ENCODE measurements at places on chromosomes 1 and 21.

- DNase-seq, result no peak
These were observed 40.2 kb upstream of the SLC6A9 start for GRCh38 chr1:44071461-44071860.

- no peak for DNase-seq
These were observed 145.5 kb downstream of the TIAM1 start for GRCh38 chr21:31198575-31198974.

GRCh38 chr1:10825592-10825991 is 29.1 kb upstream of the CASZ1 start:
- DNase-seq, result no peak

DNA sequence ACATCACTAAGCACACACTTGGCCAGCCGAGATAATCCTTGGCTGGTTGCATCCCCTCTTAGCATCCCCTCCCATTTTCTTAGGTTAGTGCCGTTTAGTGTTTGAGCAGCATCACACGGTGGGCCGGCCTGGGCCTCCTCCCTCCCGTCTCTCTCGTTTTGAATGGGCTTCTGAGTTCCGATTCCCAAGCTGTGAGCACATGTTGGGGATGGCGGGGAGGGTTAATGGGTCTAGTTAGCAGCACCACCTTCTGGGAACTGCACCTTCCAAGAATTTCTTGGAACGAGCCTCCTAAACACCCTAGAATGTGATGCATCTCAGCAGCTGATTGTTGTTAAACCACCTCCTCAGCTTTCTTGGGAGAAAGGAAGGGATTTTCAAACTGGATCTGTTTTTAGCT is 73.3 kb downstream of the CNIH3 start:
- no peak for DNase-seq

- DNase-seq, result no peak
These were observed 15.3 kb upstream of the ZSWIM5 start for GRCh38 chr1:45221716-45222115.

GRCh38 chr1:210685295-210685650 is 356.6 kb downstream of the HHAT start:
- DNase-seq, result no peak

DNA sequence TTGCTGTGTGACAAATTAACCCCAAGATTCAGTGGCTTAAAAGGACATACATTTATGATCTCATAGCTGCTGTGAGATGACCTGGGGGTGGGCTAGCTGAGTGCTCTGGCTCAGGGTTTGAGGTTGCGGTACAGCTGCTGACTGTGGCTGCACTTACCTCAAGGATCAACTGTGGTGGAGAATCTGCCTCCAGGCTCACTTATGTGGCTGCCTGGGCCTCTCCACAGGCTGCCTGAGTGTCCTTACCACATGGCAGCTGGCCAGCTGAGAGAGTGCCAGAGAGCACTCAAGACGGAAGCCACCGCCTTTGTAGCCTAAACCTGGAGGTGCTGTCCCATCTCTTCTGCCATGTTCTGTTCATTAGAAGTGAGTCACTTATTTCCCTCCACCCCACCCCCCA is 5.7 kb downstream of the LRRC71 start:
- no peak for DNase-seq

DNA sequence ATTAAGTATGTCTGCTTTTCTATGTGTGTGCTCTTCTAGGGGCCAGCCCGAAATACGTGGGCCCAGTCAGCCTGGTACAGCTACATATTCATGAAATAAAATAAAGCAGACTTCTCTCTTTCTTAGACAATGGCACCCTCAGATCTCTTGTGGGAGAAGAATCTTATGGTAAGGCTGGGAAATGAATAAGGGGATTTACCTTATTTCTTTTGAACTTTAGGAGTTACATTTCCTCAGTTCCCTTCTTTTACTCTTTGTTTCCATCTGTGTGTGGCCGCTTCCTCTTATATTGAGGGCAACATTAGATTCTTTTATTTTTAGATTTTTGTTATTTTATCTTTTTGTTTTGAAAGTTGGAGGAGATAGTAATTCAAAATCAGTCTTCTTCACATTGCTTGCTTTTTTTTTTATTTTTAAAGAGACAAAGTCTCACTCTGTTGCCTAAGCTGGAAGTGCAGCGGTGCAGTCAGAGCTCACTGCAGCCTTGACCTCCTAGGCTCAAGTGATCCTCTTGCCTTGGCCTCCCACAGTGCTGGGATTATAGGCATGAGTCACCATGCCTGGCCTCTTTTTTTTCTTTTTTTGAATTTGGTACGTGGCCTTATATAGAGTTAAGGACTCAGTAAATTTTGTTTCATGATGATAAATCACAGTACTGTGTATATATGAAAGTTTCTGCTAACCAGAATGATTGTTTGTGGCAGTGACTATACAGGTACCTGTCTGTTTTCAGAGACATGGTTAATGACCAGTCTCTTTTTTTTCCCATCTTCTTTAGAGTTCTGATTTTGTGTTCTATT is 9.1 kb downstream of the LAMC1 start:
- DNase-seq, result no peak

- no peak for DNase-seq
These were observed 1409.4 kb downstream of the MRPL39 start for GRCh38 chr21:24197923-24198322.

GRCh38 chr1:64223329-64224151 is 20.1 kb downstream of the UBE2U start:
- DNase-seq, result no peak
